ENCODE measurements at places on chromosomes 6 and 20. TPM values are rescaled to one million over a fixed set of nuclear protein-coding genes. Genes with fewer than 3 reads are reported as not detected.

DNA sequence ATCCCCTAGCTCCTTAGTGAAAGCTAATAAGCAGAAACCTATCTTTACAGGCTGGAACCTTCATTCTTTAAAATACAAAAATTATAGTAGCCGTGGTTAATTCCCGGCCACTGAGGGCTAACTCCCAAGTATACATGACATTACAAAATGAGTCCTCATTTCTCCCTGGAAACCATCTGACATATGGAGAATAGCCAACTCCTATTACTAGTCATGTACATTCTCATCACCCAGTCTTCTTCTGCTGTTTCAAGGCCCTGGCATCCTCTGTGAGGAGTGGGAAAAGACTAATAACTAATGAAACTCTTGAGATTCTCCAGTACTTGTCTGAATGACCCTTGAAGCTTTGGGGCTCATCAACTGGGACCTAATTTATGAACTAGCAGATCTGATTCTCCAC is 30.2 kb downstream of the CSNK2A1 start:
- no peak for DNase-seq

DNA sequence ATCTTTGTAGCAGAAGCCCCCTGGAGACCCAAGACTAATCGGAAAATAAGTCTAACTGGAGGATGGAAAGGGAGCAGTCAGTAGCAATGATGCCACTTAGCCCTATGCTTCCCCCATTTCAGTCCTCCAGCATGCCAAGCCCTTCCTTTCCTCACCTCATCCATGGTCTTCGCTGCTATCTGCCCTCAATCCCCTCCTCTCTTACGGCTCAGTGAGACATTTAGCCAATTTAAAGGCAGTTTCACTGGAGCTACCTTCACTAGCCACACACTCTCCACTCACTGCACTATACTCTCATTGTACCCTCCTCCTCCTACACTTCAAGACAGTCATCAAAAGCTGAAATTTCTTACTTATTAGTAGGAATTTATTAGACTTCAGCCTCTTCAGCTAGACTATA is 111.2 kb downstream of the PDE10A start:
- DNase-seq = no peak

GRCh38 chr6:33427585-33428223 is 7.8 kb downstream of the SYNGAP1 start:
- DNase-seq = no peak

DNA sequence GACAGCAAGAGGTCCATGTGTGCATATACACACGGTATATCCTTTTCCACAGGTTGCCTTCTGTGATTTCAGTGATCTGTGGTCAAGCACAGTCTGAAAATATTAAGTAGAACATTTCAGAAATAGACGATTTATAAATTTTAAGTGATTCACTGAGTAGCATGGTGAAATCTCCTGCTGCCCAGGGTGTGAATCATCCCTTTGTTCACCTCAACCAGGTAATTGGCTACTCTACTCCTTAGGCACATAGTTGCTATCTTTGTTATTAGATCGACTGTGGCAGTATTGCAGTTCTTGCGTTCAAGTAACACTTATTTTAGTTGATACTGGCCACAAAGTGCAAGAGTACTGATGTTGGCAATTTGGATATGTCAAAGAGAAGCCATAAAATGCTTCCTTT is 1421.7 kb downstream of the GRIK2 start:
- DNase-seq = no peak

- DNase-seq = no peak
Observed at GRCh38 chr6:168302534-168302933, 17.0 kb downstream of the DACT2 start.

GRCh38 chr6:39602601-39603519 is 122.3 kb downstream of the KIF6 start:
- no peak for DNase-seq

DNA sequence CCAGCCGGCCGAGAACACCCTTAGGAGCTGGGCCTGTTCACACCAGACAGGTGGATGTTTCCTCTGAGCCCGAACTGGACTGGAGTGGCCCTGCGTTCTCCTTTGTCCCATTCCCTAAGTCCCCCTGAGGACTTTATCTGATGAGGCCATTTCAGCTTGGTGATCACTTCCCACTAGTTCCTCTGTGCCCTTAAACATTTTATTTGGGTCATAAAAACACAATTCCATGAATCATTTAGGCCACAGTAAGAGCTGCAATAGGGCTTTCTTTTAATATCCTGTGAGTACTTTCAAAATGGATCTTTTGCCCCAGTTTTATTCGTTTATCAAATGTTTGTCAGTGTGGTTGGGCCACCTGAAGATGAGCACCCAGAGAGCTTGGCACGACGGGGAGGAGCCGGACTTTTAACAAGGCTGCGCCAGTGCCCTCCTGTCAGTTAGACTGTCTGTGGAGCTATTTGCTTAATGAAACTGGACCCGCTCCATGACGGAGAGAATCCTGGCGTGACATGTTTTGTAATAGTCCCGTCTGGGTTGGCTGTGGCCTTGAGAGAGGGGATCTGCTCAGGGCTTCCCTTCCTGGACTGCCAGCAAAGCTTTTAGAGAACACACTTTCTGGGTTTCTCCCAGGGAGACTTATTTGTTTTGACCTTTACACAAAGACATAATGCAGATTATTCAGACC is 53.5 kb downstream of the ZDHHC14 start:
- no peak for DNase-seq

- DNase-seq = no peak
Observed at GRCh38 chr6:100761841-100762240, 119.3 kb downstream of the ASCC3 start.

DNA sequence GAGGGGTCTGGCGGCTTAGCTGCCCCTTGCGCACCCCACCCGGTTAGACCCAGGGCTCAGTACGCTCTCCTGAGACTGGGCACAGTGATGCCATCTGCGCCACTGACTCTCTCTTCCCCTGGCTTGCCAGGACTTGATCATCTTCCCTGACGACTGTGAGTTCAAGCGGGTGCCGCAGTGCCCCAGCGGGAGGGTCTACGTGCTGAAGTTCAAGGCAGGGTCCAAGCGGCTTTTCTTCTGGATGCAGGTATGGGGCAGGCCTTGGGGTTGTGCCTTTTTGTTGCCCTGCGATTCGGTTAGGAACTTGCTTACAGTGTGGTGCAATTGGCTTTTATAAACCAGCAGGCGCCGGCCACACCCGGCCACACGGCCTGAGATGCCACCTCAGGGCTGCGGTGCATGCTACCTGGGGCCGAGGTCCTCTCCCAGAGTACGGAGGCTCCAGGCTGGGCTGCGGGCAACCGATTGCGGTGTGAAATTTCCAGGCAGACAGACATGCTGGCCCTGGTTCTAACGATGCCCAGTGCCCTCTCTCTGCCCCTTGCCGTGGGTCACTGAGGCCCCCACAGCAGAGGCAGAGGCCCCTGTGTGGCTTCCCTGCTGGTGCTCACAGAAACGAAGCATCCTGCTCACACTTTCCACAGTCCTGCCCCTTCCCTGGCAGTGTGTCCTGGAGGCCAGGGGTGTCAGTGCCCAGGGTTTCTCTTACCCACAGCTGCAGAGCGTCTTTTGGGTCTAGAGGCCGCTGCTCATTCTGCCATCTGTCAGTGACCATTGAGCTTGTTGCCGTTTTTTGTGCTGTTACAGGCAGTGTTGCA is 1.7 kb downstream of the ADRM1 start:
- no peak for DNase-seq

DNA sequence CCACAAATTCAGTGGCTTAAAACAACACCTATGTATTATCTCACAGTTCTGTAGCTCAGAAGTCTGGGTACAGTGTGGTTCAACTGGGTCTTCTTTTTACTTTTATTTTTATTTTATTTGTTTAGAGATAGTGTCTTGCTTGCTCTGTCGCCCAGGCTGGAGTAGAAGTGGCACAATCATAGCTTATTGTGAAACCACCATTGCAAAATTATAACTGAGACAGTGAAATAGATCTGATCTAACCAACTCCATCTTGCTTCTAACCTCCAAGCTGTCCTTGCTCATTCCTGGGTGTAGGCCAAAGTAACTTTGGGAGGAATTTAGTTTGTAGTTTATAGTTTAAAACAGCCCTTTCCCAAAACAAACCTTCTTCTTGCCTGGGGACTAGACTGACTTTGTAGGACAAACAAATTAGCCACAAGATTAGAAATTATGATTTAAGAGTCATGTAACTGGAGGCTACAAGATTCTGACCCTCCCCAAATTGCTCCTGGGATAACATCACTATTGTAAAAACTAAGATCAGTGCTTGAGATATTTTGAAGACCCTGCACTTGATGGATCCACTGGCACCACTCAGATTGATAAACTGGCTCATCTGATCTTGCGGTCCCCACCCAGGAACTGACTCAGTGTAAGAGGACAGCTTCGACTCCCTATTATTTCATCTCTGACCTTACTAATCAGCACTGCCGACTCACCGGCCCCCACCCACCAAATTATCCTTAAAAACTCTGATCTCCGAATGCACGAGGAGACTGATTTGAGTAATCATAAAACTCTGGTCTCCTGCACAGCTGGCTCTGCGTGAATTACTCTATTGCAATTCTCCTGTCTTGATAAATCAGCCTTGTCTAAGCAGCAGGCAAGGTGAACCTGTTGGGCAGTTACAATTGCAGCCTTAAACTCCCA is 193.4 kb upstream of the CDYL start:
- DNase-seq = peak; percentile 21

DNA sequence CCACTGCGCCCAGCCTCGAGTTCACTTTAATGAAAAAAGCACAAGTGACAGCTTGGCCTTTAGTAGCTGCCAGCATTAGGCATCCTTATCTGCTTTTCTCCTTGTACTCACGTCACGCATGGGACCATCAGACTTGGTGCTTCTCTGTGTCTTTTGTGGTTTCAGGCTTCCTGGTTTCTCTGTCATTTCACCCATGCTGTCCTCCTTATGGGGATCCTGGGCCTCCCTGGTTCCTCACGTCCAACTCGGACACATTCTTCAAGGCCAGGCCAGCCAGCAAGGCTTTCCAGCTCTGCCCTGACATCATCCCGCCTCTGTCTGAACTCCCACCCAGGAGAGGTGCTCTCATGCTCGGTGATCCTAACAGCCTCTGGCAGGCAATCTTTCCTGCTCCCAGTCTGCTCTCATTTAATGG is 83.2 kb downstream of the TIAM2 start:
- DNase-seq = no peak

DNA sequence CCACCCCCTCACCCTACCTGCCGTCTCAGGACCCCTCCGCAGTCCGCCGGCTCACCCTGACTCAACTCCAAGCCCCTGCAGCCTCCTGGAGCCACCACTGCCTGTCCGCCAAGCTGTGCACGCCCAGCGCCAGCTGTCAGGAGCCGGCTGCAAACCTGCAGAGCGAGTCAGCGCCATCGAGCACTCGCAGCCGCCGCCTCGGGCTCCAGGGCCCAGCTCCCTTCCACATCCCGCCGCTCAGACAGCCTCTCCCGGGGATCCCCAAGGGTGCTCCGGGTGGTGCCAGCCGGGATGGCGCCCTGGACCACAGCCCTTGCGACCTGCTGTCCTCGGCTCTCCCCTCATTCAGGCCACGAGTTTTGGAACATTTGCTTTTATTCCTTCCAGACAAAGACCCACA is 4.3 kb downstream of the TNNC2 start:
- no peak for DNase-seq

DNA sequence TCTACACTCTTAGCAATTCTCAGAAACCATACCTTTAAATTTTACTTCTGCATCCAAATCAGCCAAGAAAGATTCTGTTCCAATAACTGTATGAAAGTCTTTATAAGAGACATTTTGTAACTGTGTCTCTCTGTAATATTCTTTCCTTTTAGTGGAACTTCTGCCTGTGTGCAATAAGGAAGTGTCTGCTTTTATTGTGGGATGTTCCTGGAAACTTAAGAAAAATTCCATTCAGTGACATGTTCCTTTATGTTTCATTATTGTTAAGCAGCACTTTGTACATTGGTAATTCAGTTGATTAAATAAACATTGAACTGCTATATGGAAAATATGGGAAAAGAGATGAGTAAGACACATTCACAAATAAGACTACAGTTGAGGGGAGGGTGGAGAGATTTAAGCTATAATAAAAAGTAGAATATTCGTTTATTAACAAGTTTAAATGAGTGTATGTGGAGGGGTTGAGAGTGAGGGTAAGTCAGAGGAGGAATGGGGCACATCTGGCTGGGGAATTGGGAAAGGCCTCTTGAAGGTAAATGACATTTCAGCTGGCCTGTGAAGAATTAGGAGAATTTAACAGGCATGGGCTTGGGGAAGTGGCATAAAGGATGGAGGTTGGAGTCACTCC is 11.9 kb downstream of the NUS1 start:
- DNase-seq = no peak

GRCh38 chr6:111427341-111428116 is 55.5 kb downstream of the REV3L start:
- DNase-seq = peak; percentile 69

DNA sequence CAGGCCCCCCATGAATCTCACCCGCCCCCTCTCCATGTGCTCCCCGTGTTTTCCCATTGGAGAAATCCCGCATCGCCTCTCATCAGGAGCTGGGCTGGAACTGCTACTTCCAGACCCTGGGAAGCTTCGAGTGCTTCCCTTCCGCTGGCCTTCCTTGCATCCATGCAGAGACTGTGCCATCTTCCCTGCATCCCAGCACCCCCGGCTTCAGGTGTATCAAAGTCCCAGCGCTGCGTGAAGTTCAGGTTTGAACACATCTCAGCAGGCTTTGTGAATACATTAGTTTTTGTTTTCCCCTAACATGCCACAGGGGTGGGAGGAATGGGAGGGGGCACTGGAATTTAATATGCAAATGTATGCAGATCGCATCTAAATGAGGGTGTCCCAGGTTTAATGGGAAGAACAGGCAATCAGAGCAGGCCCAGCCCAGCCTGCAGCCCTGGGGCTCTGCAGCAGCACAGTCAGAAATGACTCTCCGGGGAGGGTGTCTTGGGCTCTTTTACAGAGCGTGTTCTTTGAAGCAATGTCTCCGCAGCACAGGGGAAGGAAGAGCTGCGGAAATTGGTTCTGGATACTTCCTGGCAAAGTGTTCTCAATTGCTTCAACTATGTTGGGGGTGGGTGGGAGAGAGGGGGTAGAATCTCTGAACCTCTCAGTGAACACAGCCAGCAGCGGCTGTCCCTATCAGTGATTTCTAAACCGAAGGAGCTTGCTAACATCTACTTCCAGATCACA is 8.3 kb upstream of the MMP9 start:
- DNase-seq = no peak

DNA sequence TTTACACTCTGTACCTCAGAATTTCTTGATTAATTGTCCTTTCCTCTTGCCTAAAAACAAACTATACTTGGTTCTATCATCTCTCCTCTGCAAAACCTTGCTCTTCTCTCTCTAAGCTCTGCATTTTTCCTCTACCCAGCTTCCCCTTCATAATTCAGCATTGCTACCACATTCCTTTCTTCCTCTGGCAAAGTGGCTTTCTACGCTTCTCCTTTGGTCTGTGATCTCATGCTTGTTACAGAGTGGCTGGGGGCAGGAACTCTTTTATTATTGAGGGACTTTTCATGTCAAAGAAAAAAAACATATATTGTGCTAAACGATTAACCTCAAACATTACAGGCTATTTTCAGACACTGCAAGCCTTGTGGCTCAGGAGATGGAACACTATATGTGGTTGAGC is 333.3 kb upstream of the KCNQ5 start:
- DNase-seq = no peak

GRCh38 chr6:124482071-124482491 is 480.2 kb upstream of the RNF217 start:
- DNase-seq = peak; percentile 4

RBPJL gene
- not detected for total RNA-seq

SLC17A3 gene
- not detected for total RNA-seq

OOEP gene
- not detected for total RNA-seq

NFATC2 gene
- 0.23 TPM for total RNA-seq

FAXC gene
- total RNA-seq = 13.0 TPM

LRRC1 gene
- 7.9 TPM for total RNA-seq

LTA gene
- total RNA-seq = not detected

PTCRA gene
- not detected for total RNA-seq
